NCI-H2171 (cell line): ENCODE measurements at places on chromosomes 12 and 14.
A peak's percentile ranks its signal among the peaks of the same experiment; 100 is the strongest.

- no peak for DNase-seq
Measured at GRCh38 chr12:58712976-58713375, 207.3 kb downstream of the LRIG3 start.

- no peak for DNase-seq
Measured at GRCh38 chr14:79077096-79077495, 906.9 kb downstream of the NRXN3 start.

GRCh38 chr14:87999277-87999676, 5.7 kb upstream of the GPR65 start:
- no peak for DNase-seq

DNA sequence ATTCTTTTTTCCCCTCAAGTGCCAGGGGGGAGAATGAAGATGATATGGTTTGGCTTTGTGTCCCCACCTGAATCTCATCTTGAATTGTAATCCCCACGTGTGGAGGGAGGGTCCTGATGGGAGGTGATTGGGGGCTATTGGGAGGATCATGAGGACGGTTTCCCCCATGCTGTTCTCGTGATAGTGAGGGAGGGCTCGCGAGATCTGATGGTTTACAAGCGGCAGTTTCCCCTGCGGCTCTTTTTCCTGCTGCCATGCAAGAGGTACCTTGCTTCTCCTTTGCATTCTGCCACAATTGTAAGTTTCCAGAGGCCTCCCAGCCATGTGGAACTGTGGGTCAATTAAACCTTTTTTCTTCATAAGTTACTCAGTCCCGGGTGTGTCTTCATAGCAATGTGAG, 173.7 kb downstream of the CAND1 start:
- no peak for DNase-seq

DNA sequence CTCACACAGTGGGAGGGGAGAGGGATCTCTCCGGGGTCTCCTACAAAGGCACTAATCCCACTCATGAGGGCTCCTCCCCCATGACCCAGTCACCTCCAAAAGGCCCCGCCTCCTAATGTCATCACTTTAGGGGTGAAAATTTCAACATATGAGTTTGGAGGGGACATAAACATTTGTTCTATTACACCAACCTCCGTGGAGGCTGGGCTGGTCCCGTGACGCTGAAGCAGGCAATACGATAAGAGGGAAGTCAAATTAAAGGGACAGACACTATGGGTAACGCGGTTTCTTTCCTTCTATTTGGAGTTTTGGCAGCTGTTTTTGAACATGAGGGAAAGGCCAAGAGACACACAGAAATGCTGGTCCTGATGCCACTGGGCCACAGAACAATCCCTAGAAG, 175.7 kb upstream of the VASH1 start:
- no peak for DNase-seq

DNA sequence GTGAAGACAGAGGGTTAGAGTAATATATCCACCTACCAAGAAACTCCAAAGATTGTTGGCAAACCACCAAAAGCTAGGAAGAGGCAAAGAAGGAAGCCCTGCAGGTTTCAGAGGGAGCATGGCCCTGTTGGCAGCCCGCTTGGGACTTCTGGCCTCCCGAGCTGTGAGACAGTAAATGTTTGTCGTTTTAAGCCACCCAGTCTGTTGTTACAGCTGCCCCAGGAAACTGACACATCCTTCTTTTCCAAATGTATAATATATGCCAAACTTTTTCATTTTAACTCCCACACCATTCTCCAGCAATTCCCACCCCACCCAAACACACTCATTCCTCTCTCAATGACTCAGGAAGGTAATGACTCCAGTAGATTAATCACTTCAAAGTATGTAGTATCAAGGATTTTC, 74.0 kb downstream of the RPS29 start:
- no peak for DNase-seq

GRCh38 chr12:25701290-25701689, 148.2 kb upstream of the LMNTD1 start:
- DNase-seq: no peak

- no peak for DNase-seq
Measured at GRCh38 chr12:6241495-6241894, 41.3 kb downstream of the CD9 start.

GRCh38 chr12:96495155-96495554, 5.8 kb downstream of the CFAP54 start:
- DNase-seq: no peak

DNA sequence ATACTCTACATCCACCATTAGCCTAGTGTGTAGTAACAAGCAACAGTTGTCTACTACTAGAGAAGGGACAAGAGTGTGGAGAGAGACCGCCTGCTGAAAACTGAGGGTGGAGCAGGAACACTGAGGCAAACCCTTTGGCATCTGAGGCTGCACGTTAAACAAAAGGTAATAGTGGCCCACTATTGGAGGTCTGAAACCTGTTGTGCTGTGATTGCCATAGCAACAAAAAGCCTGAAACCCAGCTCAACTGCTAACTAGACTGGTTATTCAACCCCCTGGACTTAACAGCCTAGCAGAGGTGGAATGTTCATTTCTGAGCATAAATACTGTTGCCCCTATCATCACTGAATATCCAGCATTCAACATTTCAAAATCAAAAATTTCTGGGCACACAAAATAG, 43.0 kb downstream of the PPP4R4 start:
- DNase-seq: no peak

- no peak for DNase-seq
Measured at GRCh38 chr12:57825451-57825850, 6.9 kb upstream of the AVIL start.

DNA sequence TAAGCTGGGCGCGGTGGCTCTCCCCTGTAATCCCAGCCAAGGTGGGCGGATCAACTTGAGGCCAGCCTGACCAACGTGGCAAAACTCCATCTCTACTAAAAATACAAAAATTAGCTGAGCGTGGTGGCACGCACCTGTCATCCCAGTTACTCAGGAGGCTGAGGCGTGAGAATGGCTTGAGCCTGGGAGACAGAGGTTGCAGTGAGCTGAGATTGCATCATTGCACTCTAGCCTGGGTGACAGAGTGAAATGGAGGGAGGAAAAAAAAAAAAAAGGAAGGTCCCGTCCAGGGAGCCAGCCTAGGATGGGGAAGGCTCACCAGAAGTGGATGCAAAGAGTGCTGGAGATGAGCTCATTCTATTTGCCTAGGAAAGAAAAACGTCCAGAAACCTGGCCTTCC, 1.9 kb upstream of the CD27 start:
- no peak for DNase-seq

GRCh38 chr14:66398437-66398836, 87.7 kb upstream of the CCDC196 start:
- no peak for DNase-seq

GRCh38 chr12:5808981-5809380, 136.1 kb downstream of the ANO2 start:
- DNase-seq: no peak

- no peak for DNase-seq
Measured at GRCh38 chr12:48486679-48487078, 4.4 kb downstream of the C12orf54 start.

GRCh38 chr14:56125772-56126636, 7.8 kb downstream of the PELI2 start:
- DNase-seq: peak; percentile 79

DNA sequence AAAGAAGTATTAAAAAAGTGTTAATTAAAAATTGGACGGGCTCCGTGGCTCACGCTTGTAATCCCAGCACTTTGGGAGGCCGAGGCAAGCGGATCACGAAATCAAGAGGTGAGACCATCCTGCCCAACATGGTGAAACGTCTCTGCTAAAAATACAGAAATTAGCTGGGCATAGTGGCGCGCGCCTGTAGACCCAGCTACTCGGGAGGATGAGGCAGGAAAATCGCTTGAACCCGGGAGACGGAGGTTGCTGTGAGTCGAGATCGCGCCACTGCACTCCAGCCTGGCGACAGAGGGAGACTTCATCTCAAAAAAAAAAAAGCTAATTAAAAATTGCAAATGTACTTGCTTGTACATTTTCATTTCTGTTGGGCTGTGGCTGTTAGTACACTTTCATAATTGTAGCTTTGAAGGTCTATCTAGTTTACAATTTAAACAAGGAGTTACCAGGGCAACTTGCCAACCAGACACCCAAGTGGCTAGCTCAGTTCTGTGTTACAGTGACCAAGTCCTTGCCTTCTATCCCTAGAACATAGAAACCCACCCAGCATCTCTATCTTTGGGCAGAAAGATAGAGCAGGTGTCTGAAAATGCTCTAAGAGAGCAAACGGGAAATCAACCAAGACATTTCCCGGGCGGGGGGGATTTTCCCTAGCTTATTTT, 1.2 kb downstream of the COA8 start:
- DNase-seq: no peak

DNA sequence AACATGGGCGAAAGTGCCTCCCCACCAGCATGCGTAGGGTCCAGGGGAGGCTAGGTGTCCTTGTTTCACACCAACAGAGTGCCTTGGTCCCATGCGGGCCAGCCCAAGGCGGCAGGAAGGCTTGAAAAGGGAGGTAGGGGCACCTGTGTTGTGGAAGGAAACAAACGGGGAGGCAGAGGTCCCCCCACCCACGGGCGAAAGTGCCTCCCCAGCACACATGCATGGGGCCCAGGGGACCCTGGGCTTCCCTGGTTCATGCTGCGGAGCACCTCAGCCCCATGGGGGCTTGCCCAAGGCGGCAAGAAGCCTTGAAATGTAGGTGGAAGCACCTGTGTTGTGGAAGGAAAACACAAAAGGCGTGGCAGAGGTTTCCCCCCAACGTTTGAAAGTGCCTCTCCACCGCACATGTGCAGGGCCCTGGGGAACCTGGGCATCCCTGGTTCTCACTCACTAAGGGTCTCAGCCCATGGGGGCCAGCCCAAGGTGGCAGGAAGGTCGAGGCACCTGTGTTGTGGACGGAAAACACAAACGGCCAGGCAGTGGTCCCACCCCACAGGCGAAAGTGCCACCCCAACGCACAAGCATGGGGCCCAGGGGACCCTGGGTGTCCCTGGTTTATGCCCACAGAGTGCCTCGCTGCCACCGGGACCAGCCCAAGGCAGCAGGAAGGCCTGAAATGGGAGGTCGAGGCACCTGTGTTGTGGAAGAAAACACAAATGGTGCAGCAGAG, 374.7 kb downstream of the ALG10 start:
- no peak for DNase-seq

- DNase-seq: no peak
Measured at GRCh38 chr14:100994082-100994481, 90.6 kb upstream of the RTL1 start.

GRCh38 chr12:111980598-111980997, 32.4 kb downstream of the TMEM116 start:
- no peak for DNase-seq

DNA sequence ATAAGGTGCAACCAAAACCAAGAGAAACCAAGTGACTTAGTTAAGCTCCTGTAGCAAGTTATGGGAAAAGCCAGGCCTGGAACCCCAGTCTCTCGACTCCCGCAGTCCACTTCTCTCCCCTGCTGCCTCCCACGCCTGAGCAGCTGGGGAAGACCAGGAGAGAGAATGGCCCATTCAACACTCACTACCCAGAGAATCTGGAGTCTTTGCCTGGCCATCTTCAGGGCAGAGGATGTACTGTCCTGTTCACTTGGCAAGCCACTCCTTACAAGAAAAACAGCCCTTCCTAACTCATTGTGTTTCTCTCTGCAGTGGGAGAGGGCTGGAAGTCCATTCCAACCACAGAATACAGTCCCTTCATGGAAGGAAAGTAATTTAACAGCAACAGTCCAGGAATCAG, 1.8 kb downstream of the PITPNM2 start:
- no peak for DNase-seq

DNA sequence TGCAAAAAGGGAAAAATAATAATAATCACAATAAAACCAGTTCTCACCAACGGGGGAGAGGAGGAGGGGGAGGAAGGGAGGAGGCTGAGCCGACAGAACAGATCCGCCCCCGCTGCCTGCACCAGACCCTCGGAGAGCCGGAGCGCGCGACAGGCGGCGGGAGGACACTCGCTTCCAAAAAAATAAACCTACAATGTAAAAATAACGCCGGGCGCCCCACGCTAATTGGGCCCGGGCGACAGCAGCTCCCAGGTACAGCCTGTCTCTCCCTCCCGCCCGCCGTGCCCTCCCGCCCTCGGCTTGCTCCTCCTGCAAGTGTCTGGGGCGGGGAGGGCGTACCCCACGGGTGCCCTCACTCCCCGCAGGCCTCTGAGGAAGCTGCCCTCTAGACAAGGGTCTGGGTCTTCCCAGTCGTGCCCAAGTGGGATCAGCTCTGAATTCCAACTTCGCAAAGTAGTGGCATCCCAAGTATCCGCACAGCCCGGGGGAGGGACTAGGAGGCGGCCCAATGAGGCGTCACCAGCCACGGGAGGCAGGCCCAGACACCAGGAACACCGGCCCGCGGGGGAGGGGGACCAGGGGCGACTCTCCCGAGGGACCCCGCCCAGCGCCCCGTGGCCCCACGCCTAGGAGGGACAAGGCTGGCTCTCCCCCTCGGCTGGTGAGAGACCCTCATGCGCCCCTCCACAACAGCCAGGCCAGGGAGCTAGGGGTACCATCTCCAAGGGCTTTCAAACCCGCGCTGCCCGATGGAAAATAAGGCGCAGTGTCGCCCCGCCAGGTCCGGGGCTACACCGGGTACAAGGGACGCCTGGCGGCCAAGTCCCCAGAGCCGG, 1.0 kb downstream of the NCOR2 start:
- DNase-seq: peak; percentile 73

DNA sequence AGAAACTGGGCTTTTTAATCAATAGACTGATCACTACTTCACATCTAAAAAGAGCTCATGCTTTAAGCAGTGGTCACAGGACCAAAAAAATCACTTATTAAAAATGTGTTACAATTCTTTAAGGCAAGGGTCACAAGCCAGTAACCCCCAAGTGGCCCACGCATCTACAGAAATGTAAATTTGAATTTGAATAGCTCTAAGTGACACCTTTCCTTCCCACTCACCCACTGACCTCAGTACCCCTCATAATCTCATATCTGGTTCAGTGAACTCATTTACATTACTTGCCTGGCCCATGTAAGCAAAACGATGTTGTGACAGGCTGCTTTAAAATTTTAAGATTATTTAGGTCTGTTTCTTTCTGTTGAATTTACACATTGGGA, 27.4 kb downstream of the NELL2 start:
- no peak for DNase-seq

GRCh38 chr12:1793426-1794210, 26.7 kb upstream of the LRTM2 start:
- DNase-seq: no peak

- no peak for DNase-seq
Measured at GRCh38 chr12:31029468-31029867, 44.2 kb upstream of the DDX11 start.

DNA sequence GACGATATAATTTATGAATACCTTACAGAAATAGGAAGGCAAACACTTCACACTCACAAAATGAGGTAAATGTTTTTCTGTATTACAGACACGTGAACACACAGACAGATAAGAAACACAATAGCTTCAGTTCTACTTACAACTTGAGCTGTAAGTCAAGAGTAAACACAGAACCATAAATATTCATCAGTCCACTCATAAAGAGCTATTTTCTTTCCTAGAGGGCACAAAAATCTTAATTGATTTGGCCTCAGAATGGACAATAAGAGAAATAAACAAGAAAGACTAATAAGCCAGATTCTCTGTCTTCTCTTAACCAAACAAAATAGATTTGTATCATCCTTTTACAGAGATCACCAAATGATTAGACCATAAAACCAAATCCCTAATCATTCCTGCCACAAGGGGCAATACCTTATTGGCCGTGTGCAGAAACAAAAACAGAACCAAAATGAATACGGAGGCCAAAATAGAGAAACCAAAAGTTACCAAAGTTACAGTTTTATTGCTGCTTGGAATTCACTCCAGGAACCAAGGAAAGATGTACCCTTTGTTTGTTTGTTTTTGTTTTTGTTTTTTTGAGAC, 38.1 kb upstream of the GARIN2 start:
- no peak for DNase-seq
